ENCODE measurements at places on chromosomes 16 and 17.

DNA sequence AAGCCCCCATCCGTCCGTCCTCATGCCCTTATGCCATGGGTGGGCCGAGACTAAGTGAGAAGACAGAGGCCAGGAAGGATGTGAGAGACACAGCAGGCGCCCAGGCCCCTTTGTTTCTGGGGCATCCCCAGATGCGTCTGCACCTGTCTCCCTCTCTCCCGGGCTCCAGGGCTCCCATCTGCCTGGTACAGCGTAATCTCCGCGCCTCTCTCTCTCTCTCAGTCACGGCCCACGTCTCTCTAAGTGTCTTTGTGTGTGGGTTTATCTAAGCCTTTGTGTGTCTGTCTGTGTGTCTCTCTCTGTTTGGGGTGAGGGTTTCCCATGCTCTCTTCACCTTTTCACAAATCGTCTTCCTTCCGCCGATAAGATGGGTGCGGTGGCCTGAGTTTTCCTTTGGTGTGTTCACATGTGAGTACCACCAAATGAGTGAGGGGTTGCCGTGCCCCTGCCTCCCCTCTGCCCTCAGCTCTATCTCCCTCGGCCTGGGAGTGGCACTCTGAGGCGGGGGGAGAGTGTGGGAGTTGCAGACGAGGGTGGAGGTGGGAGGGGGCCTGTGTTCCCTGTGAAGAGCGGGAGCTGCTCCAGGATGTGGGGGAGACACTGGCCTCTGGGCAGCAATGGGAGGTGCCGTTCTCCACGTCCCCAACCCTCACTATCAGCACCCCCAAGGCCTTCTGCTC lies 25.8 kb upstream of the ABCC3 start:
- DNase-seq = no peak

DNA sequence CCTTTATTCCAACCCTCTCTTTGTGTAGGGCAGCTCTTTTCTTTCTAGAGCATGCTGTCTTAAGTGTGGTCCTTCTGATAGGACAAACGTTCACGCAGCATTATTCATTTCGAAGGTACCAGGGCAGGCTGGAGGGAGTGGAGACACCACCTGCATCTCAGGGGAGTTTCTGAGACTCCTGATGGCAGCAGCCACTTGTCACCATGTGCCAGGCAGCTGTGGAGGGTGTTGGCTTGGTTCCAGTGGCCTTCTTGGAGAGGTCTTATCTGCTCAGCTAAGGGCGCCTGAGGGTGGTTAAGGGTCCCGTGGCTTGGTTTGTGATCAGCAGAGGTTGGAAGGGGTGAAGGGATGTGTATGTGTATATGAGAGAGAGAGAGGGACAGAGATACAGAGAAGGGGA lies 257.1 kb upstream of the EEF2KMT start:
- DNase-seq = no peak

GRCh38 chr17:19250421-19251173 lies 13.4 kb downstream of the EPN2 start:
- no peak for DNase-seq

DNA sequence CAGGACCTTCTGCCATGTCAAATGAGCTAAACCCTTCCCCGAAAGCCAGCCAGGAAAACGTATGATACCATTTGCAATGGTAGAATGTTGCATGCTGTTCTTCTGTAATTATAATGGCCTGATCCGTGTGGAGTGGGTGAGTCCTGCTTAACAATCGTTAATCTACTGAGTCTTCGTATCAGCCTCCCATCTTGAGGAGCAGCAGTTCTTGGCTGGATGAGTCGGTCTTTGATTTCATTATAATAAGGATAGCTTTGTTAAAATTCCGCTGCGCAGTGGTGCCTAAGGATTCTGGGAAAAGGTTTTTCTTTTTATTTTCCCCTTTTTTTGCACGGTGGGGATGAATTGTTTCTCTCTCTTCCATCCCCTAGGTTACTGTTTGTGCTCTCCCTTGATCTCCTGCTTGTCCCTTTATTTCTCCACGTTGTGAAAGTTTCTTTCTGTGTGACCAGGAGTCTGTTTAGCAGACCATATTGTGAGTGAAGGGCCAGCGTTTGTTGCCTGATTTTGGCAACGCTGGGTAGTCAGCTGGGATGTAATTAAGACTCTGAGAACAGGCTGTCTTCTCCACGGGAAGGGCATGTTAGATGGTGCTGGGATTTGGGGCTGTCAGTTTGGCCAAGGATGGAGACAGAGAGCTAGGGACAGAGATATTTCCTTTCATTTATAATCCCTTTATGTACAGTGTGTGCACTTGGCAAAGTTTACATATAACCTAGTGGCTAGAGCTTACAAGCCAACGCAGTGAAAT lies 263.0 kb downstream of the FTO start:
- DNase-seq = no peak

DNA sequence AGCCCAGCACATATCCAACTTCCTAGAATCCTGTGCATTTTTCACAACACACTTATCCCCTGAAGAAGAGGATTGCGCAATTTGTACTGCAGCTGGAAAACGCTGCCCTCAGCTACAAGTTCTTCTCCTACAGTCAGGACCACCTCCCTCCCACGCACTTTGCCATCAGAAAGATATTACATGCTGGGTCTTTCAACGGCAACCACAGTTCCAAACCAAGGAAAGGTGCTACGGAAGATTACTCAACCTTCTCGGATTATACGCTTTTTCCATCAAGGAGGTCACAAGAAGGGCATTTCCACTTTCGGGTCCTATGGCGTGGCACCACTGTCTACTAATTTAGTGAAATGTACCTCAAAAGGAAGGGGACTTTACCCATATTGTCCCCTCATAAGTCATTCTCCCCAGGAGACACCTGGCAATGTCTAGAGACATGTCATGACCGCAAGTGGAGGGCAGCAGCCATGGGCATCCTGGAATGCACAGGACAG lies 35.2 kb downstream of the USP7 start:
- DNase-seq = peak; percentile 16

DNA sequence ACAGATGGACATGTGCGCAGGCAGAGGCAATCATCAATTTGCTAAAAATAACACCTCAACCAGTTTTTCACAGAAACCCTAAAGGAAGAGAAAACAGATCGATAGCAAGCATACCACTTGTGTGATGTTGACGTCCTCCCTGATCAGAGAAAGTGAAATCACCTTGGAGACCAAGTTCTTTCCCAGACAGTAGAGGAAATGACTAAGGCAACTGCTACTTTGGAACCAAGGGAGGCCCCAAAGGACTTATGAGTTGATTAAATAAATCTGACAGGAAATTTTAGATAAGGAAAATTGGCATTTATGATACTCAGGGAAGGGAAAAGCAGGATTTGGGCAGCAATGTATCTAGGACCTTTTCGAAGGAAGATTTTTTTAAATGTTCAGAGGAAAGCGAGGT lies 267.1 kb upstream of the ASIC2 start:
- DNase-seq = no peak

DNA sequence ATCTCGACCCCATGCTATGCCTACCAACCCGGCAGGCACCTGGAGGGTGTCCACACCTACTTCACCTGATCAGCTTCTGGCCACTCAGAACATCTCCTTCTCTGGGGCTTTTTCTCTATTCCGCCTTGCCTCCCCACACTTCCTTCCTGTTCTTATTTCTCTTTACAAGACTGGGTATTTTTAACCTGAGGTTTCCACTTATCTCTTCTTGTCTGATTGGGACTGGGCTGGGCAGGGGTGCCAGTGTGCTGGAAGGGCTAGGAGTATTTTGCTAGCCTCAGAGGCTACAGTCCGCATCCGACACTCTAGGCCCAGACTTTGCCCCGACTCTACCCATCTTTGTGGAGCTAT lies 26.2 kb upstream of the ZNF652 start:
- DNase-seq = peak; percentile 3

DNA sequence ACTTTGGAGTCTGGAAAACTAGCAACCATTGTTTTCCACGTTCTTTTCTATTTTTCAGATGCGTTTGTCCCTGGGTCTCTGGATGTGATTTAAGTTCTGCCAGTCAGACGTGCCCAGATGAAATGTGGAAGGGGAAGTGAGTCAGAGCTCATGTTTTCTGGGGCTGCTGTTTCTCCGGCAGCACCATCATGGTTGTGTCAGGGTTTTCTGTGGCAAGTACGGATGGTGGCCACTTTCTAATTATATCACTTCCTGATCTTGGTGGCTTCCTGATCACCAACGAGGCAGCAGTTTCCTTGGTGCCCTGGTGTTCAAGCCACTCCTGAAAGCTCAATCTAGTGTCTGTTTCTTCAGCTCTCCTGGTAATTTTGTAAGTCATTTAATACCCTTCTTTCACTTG lies 31.4 kb upstream of the PMFBP1 start:
- peak; percentile 5 for DNase-seq

DNA sequence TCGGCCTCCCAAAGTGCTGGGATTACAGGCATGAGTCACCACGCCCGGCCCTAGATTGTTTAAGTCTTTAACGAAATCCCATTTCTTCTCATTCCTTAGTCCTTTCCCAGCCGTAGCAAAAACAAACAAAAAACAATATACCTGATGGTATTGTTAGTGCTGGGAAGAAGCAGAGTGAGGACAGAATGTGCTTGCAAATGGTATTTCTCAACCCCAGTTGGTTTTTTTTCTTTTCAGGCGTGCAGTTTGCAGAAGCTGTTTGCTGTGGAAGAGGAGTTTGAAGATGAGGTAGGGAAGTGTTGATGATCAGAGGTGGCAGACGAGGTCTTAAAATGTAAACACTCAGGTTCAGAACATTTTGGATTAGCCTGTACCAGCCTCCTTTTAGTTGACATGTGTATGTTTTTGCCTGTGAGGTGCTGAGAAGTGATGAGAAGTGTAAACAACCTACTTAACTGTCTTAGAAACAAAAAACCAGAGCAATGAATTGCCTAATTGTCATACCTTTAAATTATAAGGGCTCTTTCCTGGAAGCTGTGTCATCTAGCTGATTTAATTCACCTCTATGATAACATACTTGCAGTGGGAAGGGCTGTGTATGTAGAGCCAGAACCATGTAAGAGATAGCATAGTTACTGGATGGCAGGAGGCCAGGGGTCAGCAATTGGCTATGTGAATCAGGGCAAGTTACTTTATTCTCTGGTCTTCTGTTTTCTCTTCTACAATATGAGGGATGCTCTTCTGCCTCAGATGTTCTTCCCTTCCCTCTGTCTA lies 3.4 kb downstream of the HROB start:
- no peak for DNase-seq

DNA sequence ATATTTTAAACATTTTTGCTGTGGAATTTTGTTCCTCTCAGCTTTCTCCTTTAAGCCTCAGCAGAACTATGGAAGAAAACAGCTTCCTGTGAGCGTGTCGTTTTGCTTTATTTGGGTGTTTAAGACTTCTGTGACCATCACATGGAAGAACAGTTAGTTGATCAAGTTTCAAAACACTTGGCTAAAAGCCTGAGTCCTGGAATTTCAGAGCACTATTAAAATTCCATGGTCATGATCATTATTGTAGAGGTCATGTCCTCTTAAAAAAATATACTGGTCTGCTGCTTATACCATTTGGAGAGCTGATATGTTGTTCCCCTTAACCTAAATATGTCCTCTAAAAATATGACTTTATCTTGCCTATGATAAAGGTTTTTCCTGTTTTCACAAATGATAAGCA lies 12.6 kb upstream of the CDR2 start:
- no peak for DNase-seq

- peak; percentile 35 for DNase-seq
Observed at GRCh38 chr17:77783991-77784820, 174.3 kb upstream of the TNRC6C start.

DNA sequence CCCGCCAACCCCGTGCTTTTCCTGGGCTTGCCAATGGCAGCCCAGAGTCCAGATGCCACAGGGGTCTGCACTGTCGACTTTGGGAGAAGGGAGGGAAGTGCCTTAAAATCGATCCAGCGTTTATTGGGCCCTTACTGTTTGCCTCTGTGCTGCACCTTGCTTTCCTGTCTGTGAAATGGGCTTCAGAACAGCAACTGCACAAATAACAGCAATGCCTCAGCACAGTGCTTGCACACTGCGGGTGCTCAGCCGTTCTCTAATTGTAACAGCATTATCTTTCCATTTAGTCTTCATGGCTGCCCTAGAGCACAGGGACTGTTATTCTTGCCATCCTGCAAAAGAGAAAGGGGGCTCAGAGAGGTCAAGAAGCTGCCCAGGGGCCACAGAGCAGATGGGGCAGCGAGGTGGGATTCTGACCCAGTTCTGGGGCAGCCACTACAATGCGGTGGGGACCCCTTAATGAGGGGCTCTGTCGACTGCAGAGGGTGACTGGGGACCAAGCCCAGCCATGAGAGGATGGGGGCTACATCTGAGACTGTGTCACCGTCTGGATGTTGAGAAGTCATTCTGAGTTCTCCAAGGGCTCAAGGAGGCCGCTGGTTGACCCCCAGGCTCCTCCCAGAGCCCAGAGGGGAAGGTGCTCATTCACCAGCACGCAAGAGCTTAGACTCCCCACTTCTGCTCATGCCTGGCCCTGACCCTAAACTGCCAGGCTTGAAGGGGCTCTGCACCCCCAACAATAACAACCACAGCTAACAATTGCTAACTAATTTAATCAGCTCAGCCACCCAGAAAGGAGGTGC lies 9.4 kb upstream of the FOXF1 start:
- no peak for DNase-seq

- no peak for DNase-seq
Observed at GRCh38 chr17:50480854-50481490, 2.3 kb downstream of the RSAD1 start.

GRCh38 chr16:84292011-84292410 lies 2.7 kb upstream of the WFDC1 start:
- no peak for DNase-seq

DNA sequence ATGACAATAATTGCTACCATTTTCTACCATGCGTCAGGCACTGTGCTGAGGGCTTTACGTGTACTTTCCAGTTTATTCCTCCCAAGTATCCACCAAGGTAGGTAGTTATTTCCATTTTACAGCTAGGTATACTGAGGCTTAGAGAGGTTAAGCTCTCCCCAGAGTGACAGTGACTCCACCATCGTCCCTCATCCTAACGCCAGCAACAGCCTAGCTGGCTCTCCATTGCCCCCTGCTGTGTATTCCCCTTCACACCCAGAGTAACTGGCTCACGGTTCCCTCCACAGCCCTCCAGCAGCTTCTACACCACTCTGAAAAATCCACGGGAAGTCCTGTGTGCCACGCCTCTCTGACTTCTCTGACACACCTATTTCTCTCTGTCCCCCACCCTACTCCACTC lies 7.1 kb upstream of the ASGR1 start:
- no peak for DNase-seq

DNA sequence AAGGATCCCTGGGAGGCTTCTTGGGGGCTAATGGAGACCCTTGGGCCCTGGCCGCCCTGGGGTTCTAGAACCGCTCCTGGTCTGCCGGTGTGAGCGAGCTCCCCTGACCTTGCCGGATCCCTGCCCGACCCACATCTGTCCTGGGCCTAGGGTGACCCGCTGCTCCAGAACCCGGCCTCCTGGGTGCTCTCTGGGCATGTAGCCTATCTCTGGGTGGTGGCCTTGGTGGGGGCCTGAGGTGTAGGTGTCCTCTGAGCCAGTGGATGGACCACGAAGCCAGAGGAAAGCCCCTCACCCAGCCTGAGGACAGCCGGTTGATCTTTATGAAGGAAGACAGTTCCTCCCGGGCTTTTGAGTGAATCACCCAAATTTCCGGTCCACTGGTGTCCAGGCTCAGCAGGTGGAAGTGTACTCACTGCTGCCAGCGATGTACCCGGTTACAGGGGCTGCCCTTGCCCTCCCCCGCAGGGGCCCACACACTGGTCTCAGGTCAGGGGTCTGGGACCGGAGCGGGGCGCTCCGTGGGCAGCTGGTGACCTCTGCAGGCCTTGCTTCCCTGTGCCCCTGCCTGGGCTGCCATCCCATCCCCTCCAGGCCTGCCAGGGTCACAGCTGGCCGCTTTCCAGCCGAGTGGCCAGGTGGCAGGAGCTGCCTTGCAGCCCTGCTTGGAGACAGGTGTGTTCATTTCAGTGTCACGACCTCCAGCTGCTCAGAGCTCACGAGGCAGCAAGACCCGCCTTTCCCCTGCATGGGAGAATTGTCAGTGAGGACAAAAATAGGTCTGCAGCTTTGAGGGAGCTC lies 10.5 kb upstream of the GSE1 start:
- no peak for DNase-seq

GRCh38 chr16:56841233-56841632 lies 23.8 kb upstream of the SLC12A3 start:
- no peak for DNase-seq

Data from stimulated activated CD4-positive, alpha-beta T cell treated with anti-CD3 and anti-CD28 coated beads, Interleukin-4, amount 100 ng/mL, for 48 hours (primary cell).